ENCODE measurements at places on chromosomes 7 and 10. TPM values are rescaled to one million over a fixed set of nuclear protein-coding genes. Genes with fewer than 3 reads are reported as not detected.

Gene RET
- total RNA-seq: 0.50 TPM

GRCh38 chr7:24403557-24403956 lies 119.6 kb downstream of the NPY start:
- H3K4me1 ChIP-seq: no peaks in the 10 kb centered on the region
- no peak for DNase-seq
- no peaks in the 10 kb centered on the region for H3K27me3 ChIP-seq
- no peak overlapping the region for H3K4me3 ChIP-seq
- H3K27ac ChIP-seq: no peak overlapping the region

- no peak overlapping the region for H3K27ac ChIP-seq
- no peaks in the 10 kb centered on the region for H3K27me3 ChIP-seq
- H3K36me3 ChIP-seq: no peaks in the 10 kb centered on the region
- peaks cover 4% of the 10 kb centered on the region for H3K4me1 ChIP-seq
Observed at GRCh38 chr7:42181566-42181965, 55.4 kb downstream of the GLI3 start.

Gene OR13A1
- 0.37 TPM for total RNA-seq

DNA sequence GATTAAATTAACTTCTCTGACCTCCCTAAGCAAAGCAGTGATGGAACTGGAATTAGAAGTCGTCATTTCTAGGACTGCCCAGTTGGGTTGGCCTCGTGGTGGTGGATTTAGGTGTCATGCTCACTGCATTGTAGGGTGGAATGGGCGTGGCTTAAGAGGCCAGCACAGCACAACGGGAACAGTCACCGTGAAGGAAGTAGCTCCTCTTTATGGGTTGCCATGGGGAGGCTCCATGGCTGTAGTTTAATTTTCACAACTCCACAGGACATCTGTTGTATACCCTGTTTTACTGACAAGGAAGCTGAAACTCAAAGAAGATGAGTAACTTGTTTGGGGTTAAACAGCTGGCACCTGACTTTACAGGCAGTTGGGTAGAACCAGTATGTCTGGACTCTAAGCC lies 208.3 kb downstream of the CELF2 start:
- H3K27ac ChIP-seq: no peak overlapping the region
- no peaks in the 10 kb centered on the region for H3K27me3 ChIP-seq
- H3K4me3 ChIP-seq: no peak overlapping the region
- no peaks in the 10 kb centered on the region for H3K36me3 ChIP-seq
- DNase-seq: no peak

GRCh38 chr10:97096261-97097083 lies 89.3 kb downstream of the SLIT1 start:
- H3K27me3 ChIP-seq: peaks cover 8% of the 10 kb centered on the region
- no peak overlapping the region for H3K4me3 ChIP-seq
- DNase-seq: no peak
- no peaks in the 10 kb centered on the region for H3K4me1 ChIP-seq

DNA sequence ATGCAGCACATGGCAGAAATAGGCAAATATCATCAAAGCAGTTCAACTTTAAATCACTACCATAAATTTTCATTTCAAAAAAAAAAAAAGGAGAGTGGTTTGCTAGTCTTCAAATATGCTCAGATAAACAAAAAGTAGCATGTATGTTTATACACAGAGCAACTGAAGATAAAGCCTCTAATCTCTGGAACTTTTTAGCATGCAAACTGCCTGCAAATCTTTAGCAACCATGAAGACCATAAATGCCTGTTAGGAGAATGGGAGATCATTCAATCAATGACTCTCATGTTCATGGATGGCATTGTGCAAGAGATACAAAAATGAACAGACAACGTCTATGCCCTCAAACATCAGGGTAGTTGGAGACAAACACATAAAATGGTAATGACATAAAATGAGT lies 57.3 kb downstream of the ORC5 start:
- no peaks in the 10 kb centered on the region for H3K27me3 ChIP-seq
- no peak for DNase-seq
- no peaks in the 10 kb centered on the region for H3K4me1 ChIP-seq
- H3K27ac ChIP-seq: no peak overlapping the region
- no peak overlapping the region for H3K4me3 ChIP-seq

Gene OR6B1
- total RNA-seq: not detected

GRCh38 chr10:132306343-132306685 lies 1.4 kb downstream of the STK32C start:
- H3K36me3 ChIP-seq: no peaks in the 10 kb centered on the region
- H3K4me1 ChIP-seq: peaks cover 7% of the 10 kb centered on the region
- H3K4me3 ChIP-seq: no peak overlapping the region
- no peak for DNase-seq

GRCh38 chr7:91089382-91089963 lies 174.8 kb upstream of the FZD1 start:
- H3K4me1 ChIP-seq: no peaks in the 10 kb centered on the region
- no peak overlapping the region for H3K4me3 ChIP-seq
- H3K36me3 ChIP-seq: no peaks in the 10 kb centered on the region
- H3K27ac ChIP-seq: no peak overlapping the region

Gene WDFY4
- total RNA-seq: 0.43 TPM

Gene CARD11
- total RNA-seq: 5.3 TPM

GRCh38 chr10:34091635-34092195 lies 723.4 kb downstream of the PARD3 start:
- H3K36me3 ChIP-seq: no peaks in the 10 kb centered on the region
- no peak for DNase-seq
- H3K4me1 ChIP-seq: no peaks in the 10 kb centered on the region
- no peak overlapping the region for H3K4me3 ChIP-seq
- no peak overlapping the region for H3K27ac ChIP-seq

Gene GRID1
- total RNA-seq: 0.24 TPM

DNA sequence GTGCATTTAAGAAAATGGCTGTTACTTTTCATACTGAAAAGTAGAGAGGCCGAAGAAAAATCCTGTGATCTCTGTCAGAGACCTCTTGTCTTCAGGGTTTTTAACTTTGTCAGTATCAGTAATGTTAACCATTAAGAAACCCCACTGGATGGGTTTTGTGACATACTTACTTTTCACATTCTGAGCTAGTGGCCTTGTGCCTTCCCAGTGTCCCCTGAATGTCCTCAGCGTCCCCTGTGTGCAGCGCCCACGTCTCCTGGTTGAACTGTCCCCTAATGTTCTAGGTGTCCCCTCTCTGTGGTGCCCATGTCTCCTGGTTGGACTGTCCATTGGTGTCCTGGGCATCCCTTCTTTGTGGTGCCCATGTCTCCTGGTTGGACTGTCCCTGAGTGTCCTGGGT lies 9.6 kb downstream of the DYNC2I1 start:
- no peaks in the 10 kb centered on the region for H3K27me3 ChIP-seq
- no peaks in the 10 kb centered on the region for H3K36me3 ChIP-seq
- no peak for DNase-seq
- peak overlapping the region; percentile 92 for H3K27ac ChIP-seq
- no peak overlapping the region for H3K4me3 ChIP-seq
- H3K4me1 ChIP-seq: peaks cover 19% of the 10 kb centered on the region

Gene STMP1
- total RNA-seq: 28.1 TPM

DNA sequence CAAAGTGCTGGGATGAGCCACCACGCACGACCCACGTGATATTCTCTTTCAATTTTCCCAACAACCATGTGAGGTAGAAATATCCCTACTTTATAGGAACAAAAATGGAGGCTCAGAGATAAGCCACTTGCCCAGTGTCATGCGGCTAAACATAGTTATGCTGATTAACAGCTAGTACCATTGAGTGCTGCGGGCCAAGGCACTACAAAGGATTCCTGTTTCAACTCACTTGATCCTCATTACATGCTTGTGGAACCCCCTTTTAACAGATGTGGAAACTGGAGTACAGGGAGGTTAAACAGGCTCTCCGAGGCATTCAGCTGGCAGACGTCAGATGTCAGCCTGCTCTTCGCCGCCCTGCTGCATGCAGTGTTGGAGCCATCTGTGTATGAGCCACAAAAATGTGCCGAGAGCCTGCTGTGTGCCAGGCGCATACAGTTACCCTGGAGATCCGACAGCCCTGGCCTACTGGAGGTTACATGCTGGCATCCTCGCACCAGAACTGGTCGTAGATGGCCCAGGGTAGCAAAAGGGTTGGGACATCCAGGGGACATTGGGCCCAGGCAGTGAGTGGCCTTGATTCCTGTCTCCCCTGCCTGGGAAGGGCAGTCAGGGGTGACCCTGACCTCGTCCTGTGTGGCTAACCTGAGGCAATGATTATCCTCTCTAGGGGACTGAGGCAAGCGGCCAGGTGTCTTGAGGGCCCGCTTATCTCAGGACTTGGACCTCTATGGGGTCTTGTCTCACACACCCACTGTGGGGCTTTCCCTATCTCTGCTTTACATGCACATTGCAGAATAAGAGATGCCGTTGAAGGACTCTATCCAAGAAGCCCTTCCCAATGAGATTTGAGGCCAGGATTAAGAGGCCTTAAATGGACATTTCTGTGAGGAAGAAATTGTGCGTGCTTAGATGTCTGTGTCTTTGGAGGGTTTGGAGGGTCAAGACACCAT lies 18.5 kb upstream of the SRGN start:
- no peaks in the 10 kb centered on the region for H3K4me1 ChIP-seq
- H3K4me3 ChIP-seq: no peak overlapping the region
- H3K27me3 ChIP-seq: no peaks in the 10 kb centered on the region
- no peaks in the 10 kb centered on the region for H3K36me3 ChIP-seq
- H3K27ac ChIP-seq: peak overlapping the region; percentile 27

Gene PLA2G12B
- 39.9 TPM for total RNA-seq

GRCh38 chr7:108613949-108614381 lies 44.3 kb downstream of the DNAJB9 start:
- H3K4me1 ChIP-seq: peaks cover 12% of the 10 kb centered on the region
- no peak overlapping the region for H3K4me3 ChIP-seq
- DNase-seq: peak; percentile 43
- H3K36me3 ChIP-seq: no peaks in the 10 kb centered on the region
- no peaks in the 10 kb centered on the region for H3K27me3 ChIP-seq

- no peak overlapping the region for H3K27ac ChIP-seq
- H3K36me3 ChIP-seq: no peaks in the 10 kb centered on the region
Observed at GRCh38 chr10:32411797-32412498, 34.0 kb upstream of the CCDC7 start.

Gene C7orf57
- 0.43 TPM for total RNA-seq

Gene SCART1
- total RNA-seq: 1.00 TPM

DNA sequence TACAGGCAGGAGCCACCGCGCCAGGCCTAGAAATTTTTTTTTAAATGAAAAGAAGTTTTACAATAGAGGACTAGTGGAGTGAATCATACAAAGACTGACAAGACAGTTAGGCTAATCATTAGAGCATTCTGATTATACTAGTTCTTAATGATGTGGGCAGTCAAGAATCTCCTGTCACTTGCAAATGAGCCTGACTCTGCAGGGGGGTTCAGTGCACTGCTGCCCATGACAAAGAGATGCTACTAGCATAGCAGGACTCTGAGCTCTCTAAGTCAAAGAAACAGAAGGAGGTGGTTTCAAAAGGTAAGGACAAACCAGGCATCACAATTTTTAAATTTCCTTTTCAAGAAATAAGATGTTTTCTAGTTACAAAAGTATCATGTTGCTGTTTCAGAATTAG lies 59.0 kb downstream of the CCDC6 start:
- no peak overlapping the region for H3K27ac ChIP-seq
- H3K4me3 ChIP-seq: no peak overlapping the region
- H3K27me3 ChIP-seq: no peaks in the 10 kb centered on the region

Gene GTF2IRD1
- total RNA-seq: 27.8 TPM

GRCh38 chr7:105878746-105879605 lies 2.6 kb upstream of the ATXN7L1 start:
- no peak for DNase-seq
- no peak overlapping the region for H3K4me3 ChIP-seq
- H3K27ac ChIP-seq: no peak overlapping the region
- no peaks in the 10 kb centered on the region for H3K36me3 ChIP-seq
- H3K4me1 ChIP-seq: peaks cover 7% of the 10 kb centered on the region

Gene PTPRZ1
- 5.0 TPM for total RNA-seq

Gene NEBL
- 8.5 TPM for total RNA-seq

Gene PHYHIPL
- total RNA-seq: 39.3 TPM

DNA sequence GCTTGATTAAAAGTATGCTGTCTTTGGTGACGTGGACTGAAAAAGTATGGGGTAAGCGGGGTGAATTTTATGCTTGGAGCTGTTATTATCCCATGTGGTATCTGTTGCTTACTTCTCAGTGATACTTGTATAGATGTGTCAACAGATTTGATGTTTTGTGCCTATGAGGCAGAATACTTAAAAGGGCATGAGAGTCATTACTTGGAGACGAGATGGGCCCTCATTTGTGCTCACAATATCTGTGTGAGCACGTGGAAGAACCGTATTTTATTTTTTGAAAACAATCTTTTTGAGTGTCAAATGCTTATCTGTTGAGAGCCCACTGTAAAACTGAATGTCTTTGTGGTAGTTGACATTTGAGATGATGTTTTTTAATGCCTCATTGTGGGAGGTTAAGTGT lies 281.9 kb downstream of the EXOC4 start:
- H3K36me3 ChIP-seq: no peaks in the 10 kb centered on the region
- H3K27me3 ChIP-seq: no peaks in the 10 kb centered on the region

GRCh38 chr10:62491597-62491996 lies 117.4 kb downstream of the ZNF365 start:
- H3K27ac ChIP-seq: no peak overlapping the region
- no peak for DNase-seq
- no peaks in the 10 kb centered on the region for H3K27me3 ChIP-seq
- no peak overlapping the region for H3K4me3 ChIP-seq
- no peaks in the 10 kb centered on the region for H3K4me1 ChIP-seq
- H3K36me3 ChIP-seq: no peaks in the 10 kb centered on the region

- no peaks in the 10 kb centered on the region for H3K36me3 ChIP-seq
- no peak overlapping the region for H3K4me3 ChIP-seq
- no peaks in the 10 kb centered on the region for H3K27me3 ChIP-seq
- DNase-seq: peak; percentile 76
- no peak overlapping the region for H3K27ac ChIP-seq
Observed at GRCh38 chr10:68550747-68551411, 9.3 kb upstream of the TET1 start.

Gene CCL26
- total RNA-seq: 7.5 TPM

Gene LGI1
- total RNA-seq: 2.6 TPM

Gene SRGN
- total RNA-seq: 0.68 TPM

GRCh38 chr10:6647811-6648526 lies 67.9 kb upstream of the PRKCQ start:
- peaks cover 9% of the 10 kb centered on the region for H3K27me3 ChIP-seq
- H3K4me3 ChIP-seq: no peak overlapping the region
- H3K4me1 ChIP-seq: no peaks in the 10 kb centered on the region
- H3K36me3 ChIP-seq: no peaks in the 10 kb centered on the region

GRCh38 chr7:5701085-5701914 lies 80.2 kb downstream of the RNF216 start:
- no peak for DNase-seq
- H3K27ac ChIP-seq: no peak overlapping the region
- no peak overlapping the region for H3K4me3 ChIP-seq
- H3K27me3 ChIP-seq: no peaks in the 10 kb centered on the region
- peaks cover 38% of the 10 kb centered on the region for H3K4me1 ChIP-seq

GRCh38 chr10:3723766-3724165 lies 61.2 kb downstream of the KLF6 start:
- no peak overlapping the region for H3K4me3 ChIP-seq
- no peaks in the 10 kb centered on the region for H3K36me3 ChIP-seq
- H3K4me1 ChIP-seq: no peaks in the 10 kb centered on the region
- no peaks in the 10 kb centered on the region for H3K27me3 ChIP-seq
- no peak for DNase-seq

Gene EVX1
- total RNA-seq: 1.1 TPM

Gene DDC
- 56.1 TPM for total RNA-seq

GRCh38 chr7:157977306-157977705 lies 610.3 kb downstream of the PTPRN2 start:
- no peaks in the 10 kb centered on the region for H3K27me3 ChIP-seq
- DNase-seq: no peak
